ENCODE measurements at places on chromosomes 4 and X. TPM values are rescaled to one million over a fixed set of nuclear protein-coding genes. Genes with fewer than 3 reads are reported as not detected.
A peak's percentile ranks its signal among the peaks of the same experiment; 100 is the strongest.

- no peaks in the 10 kb centered on the region for H3K36me3 ChIP-seq
- H3K27me3 ChIP-seq: peaks cover 9% of the 10 kb centered on the region
- H3K4me3 ChIP-seq: peak overlapping the region; percentile 58
- DNase-seq: peak; percentile 55
Observed at GRCh38 chr4:972651-973424, 531 bp downstream of the DGKQ start.

DNA sequence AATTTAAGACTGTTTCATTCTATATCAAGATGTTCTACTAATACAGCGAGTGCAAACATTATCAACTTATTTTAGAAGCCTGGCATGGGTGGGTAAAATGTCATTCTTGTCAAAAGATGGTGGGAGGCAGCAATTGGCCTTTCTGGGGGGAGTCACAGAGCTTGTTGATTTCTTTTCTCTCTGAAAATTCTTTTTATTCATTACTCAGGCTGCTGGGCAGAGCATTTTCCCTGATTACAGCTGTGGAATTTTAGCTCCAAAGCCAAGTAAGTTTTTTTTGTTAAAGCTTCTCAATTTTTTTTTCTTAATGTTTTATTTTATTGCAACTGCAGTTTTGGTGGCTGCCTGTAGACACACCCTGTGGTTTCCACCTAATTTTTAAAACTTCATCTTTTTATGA lies 50.4 kb downstream of the GPC4 start:
- no peaks in the 10 kb centered on the region for H3K27me3 ChIP-seq
- no peaks in the 10 kb centered on the region for H3K4me1 ChIP-seq
- H3K36me3 ChIP-seq: no peaks in the 10 kb centered on the region
- no peak overlapping the region for H3K4me3 ChIP-seq

- peak within 1 kb of the TSS; percentile 96 for H3K4me3 ChIP-seq
- H3K27me3 ChIP-seq: no peaks in the 10 kb centered on the region
- peaks cover 4% of the 10 kb centered on the region for H3K36me3 ChIP-seq
- peak within 1 kb of the TSS; percentile 97 for H3K27ac ChIP-seq
- peak; percentile 94 for DNase-seq
- H3K4me1 ChIP-seq: peaks cover 29% of the 10 kb centered on the region
Observed at GRCh38 chr4:94451695-94452475, at the start of gene PDLIM5. PDLIM5 (plus strand) TSS chr4:94451942; CDS start chr4:94455289, 3,347 bp downstream.

DNA sequence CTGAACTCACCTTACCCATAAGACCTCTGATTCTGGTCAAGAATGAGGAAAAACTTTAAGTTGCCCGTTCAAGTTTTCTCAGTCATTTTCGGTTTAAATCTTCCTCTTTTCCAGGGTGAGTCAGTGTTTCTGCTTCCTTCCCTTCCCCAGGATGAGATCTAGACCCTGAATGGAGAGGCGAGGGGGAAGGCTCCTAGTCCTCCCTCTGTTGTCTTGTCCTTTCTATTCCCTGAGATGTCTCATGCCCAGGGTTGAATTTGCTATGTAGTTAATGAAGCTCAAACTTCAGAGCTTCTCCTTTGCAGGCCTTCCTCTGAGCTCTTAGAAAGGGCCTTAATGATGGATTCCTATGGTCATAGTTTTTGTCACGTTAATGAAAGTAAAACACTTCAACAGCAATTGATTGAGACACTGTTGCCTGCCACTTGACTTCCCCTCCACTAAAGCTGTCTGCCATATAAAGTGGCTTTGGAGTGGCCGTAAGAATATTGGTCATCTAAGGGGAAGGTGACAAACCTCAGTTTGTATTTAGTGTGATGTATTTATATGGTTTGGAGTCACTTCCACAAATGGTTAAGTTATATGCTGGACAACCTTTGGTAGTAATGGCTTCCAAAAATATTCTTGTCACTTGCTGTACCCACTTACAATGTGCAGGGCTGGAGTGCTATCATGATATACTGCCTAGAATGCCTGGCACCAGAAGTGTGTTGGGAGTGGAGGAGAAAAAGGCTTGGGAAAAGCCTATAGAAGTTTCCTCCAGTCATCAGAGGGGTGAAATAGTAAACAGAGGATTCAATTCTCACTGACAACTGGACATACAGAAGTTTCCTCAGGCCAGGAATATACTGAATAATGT lies 24.3 kb upstream of the GPRIN3 start:
- H3K27me3 ChIP-seq: no peaks in the 10 kb centered on the region
- no peak for DNase-seq
- H3K4me3 ChIP-seq: no peak overlapping the region
- no peak overlapping the region for H3K27ac ChIP-seq
- H3K4me1 ChIP-seq: no peaks in the 10 kb centered on the region
- no peaks in the 10 kb centered on the region for H3K36me3 ChIP-seq

GRCh38 chr4:114311787-114312186 lies 286.8 kb upstream of the UGT8 start:
- no peaks in the 10 kb centered on the region for H3K27me3 ChIP-seq
- no peak overlapping the region for H3K4me3 ChIP-seq
- H3K27ac ChIP-seq: peak overlapping the region; percentile 1
- H3K36me3 ChIP-seq: no peaks in the 10 kb centered on the region
- peaks cover 7% of the 10 kb centered on the region for H3K4me1 ChIP-seq
- peak; percentile 28 for DNase-seq

Gene RTL3
- polyA plus RNA-seq: 0.48 TPM
